Stimulated activated CD8-positive, alpha-beta memory T cell treated with anti-CD3 and anti-CD28 coated beads, Interleukin-15, amount 100 ng/mL, for 4 hours (primary cell): ENCODE measurements at places on chromosomes 11 and 22.

- no peak for DNase-seq
Observed at GRCh38 chr11:128837627-128838026, 29.5 kb downstream of the KCNJ1 start.

DNA sequence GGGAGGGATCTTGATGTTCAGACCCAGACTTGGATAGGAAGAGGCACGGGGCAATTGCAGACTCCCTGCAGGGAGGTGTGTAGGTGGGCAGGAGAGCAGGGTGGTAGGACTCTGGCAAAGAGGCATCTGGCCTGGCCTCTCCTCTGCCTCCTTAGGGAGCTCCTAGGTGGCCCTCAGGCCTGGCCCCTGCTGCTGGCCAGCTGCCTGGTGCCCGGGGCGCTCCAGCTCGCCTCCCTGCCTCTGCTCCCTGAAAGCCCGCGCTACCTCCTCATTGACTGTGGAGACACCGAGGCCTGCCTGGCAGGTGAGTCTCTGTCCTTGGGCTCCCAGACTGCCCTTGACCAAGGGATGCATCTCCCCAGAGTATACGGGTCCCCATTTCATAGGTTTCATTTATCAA, 16.6 kb upstream of the MIF start:
- no peak for DNase-seq

DNA sequence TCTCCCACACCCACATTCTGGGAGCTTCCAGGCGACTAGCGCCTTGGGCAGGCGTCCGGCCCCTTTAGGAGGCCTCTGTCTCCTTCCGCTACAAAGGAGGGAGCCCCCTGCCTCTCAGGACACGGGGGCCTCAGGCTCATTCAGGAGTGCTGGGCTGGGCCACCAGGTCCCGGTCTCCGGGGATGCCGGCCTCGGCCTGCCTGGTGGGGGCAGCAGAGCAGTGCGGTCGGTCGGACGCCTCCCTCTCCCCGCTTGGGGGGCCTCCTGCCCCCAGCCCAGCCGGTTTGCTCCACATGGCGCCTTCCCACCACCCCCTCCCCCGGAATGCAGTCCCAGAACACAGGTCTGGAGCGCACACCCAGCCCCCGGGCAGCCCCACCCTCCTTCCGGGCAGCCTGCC, 21.9 kb downstream of the MRPL23 start:
- DNase-seq = no peak

DNA sequence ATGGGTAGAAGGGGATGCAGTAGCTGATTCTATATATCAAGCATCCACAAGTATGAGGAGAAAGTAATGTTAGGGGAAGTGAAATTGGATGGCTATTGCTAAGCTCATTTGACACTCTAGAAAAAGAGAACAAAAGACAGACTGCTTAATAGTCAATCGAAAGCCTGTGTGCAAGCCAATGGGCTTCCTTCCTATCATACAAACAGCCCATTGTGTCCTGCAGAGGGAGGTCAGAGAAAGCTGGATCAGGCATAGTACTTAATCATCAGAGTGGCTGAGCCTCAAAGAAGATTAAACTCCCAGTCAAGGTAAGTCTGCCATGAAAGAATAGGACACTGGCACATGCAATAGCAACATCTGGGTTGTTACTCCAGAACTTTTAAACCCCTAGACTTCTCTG, 50.9 kb upstream of the PGR start:
- no peak for DNase-seq

- DNase-seq = no peak
Observed at GRCh38 chr22:48464246-48464645, 1363.4 kb downstream of the BRD1 start.

DNA sequence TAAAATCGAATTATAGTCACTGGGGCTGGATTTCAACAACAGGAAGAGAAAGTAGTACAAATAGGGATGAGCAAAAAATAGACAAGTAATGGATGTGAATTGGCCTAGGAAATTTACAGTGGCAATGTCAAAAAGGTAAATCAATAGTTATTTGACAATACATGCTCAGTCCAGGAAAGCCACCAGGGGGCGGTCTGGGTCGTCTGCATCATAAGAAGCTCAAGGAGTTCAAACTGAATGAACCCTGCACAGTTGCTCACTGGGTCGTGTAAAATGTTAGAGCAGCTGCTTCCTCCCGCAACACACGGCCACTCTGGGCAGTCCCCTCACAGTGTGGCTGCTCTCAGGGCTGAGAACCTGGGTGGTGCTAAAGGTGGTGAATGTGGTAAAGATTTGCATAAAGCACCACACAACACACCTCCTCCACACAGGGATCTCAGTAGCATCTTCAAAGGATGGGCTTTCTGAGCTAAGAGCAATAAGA, 85.9 kb downstream of the ZNF280B start:
- peak; percentile 14 for DNase-seq

DNA sequence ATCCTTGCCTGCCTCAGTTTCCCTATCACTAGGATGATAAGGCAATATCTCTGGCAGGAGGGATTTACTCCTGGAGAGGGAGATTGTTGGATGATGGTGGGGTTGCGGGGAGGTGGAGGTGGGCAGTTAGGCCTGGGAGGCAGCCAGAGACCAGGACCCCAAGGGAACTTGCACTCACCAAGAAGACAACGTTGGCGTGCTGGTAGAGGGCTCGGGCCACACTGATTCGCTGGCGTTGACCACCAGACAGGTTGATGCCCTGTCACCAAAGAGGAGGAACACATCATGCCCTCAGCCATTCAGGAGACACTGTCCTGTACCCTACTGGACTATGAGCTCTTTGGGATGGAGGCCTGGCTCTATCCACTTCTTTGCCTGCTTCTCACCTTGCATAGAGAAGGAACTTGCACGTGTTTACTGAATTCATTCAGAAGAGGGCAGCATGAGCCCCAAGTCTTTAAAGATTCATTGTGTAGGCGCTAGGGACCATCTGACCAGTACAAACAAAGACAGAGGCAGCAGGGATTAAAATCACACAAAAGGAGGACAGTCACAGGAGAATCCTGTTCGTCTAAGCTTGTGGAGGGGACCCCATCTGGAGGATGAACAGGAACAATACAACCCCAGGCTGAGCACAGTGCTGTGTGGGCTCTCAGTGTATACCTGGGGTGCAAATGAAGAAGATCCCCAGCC, 24.2 kb upstream of the KCNJ11 start:
- DNase-seq = no peak

DNA sequence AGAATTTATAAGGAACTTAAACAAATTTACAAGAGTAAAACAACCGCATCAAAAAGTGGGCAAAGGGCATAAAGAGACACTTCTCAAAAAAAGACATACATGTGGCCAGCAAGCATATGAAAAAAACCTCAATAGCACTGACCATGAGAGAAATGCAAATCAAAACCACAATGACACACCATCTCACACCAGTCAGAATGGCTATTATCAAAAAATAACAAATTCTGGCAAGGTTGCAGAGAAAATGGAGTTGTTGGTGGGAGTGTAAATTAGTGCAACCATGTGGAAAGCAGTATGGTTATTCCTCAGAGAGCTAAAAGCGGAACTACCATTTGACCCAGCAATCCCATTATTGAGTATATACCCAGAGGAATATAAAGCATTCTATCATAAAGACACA, 866.8 kb upstream of the TENM4 start:
- DNase-seq = no peak

DNA sequence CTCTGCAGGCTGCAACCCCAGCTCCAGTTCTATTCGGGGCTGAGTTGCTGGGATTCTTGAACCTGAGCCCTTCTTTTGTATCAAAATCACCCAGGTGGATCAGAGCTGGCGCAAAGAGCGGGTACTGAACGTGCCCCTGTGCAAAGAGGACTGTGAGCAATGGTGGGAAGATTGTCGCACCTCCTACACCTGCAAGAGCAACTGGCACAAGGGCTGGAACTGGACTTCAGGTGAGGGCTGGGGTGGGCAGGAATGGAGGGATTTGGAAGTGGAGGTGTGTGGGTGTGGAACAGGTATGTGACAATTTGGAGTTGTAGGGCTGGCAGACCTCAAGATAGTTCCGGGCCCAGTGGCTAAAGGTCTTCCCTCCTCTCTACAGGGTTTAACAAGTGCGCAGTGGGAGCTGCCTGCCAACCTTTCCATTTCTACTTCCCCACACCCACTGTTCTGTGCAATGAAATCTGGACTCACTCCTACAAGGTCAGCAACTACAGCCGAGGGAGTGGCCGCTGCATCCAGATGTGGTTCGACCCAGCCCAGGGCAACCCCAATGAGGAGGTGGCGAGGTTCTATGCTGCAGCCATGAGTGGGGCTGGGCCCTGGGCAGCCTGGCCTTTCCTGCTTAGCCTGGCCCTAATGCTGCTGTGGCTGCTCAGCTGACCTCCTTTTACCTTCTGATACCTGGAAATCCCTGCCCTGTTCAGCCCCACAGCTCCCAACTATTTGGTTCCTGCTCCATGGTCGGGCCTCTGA, 3.8 kb downstream of the FOLR1 start:
- DNase-seq = no peak

DNA sequence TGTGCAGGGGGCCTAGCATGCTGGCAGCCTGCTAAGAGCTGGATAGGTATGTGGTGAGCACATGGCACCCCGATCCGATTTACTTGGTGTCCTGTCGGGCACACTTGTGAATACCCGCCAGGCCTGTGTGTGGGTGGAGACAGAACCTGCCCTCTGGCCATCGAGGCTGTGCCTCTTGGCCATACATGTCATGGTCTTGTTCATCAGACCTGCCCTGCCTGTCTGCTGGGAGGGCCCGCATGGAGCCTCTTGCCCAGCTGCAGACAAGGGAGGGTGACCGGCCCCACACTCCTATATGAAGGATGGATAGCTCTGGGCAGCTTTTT, 310.2 kb downstream of the TBC1D22A start:
- no peak for DNase-seq
